ENCODE measurements at places on chromosomes 6 and 20.

DNA sequence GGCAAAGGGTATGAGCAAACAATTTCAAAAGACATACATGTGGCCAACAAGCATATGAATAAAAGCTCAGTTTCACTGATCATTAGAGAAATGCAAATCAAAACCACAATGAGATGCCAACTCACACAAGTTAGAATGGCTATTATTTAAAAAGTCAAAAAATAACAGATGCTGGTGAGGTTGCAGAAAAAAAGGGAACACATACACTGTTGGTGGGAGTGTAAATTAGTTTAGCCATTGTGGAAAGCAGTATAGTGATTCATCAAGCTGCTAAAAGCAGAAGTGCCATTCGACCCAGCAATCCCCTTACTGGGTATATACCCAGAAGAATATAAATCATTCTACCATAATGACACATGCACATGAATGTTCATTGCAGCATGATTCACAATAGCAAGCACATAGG lies 6.7 kb upstream of the KHDC1L start:
- no peak for DNase-seq

- DNase-seq: no peak
These were observed 19.8 kb upstream of the TFAP2C start for GRCh38 chr20:56609321-56609720.

DNA sequence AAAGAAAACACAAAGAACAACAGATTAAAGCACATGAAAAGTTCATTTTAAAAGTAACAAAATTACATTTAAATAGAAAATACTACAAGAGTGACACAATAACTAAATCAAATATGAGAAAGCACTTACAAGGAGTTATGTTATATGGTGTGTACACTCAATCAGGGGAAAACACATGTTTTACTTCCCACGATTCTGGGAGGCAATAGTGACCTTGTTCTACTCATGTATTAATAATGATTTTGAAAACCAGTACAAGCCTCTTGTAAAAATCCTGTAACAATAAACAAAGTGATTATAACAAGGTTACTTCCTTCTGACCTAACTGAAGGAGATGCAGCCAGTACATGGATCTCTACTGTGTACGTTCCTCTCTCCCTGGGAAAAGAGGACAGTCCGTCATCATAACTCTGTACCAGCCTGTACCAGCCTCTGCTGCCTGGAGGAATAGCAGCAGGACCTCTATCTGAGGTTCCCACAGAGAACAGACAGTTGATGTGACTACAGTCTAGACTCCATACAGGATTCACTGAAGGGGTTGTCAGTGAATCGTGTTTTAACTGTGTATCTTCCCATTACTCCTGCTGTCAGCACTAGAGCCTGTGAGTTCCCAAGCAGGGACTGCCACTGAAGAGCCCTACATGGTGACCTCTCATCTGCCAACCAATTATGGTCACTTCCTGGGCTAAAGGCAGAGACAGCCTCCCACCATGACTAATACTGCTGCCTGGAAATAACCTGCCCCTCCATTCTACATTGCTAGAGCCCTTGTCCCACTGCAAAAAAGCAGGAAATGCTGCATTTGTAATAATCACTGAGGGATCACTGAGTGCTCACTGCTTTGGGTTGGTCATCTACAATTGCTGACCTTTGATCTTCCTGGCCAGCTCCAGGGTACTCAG lies 149.7 kb downstream of the KIF16B start:
- DNase-seq: no peak

- DNase-seq: peak; percentile 62
These were observed 247.0 kb downstream of the ATXN1 start for GRCh38 chr6:16514249-16514648.

GRCh38 chr20:19758133-19758500 lies at the start of gene RIN2:
RIN2 (plus strand) TSS chr20:19758258; CDS start chr20:19889602, 131,344 bp downstream.
- DNase-seq: peak; percentile 57

GRCh38 chr20:1841554-1842140 lies 53.6 kb upstream of the SIRPA start:
- DNase-seq: peak; percentile 40

DNA sequence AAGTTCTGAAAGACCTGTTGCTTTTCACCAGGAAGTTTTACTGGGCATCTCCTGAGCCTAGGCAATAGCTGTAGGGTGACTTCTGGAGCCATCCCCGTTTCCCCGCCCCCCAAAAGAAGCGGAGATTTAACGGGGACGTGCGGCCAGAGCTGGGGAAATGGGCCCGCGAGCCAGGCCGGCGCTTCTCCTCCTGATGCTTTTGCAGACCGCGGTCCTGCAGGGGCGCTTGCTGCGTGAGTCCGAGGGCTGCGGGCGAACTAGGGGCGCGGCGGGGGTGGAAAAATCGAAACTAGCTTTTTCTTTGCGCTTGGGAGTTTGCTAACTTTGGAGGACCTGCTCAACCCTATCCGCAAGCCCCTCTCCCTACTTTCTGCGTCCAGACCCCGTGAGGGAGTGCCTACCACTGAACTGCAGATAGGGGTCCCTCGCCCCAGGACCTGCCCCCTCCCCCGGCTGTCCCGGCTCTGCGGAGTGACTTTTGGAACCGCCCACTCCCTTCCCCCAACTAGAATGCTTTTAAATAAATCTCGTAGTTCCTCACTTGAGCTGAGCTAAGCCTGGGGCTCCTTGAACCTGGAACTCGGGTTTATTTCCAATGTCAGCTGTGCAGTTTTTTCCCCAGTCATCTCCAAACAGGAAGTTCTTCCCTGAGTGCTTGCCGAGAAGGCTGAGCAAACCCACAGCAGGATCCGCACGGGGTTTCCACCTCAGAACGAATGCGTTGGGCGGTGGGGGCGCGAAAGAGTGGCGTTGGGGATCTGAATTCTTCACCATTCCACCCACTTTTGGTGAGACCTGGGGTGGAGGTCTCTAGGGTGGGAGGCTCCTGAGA lies at the start of gene HFE:
Gene HFE (plus strand): TSS at position 146 of the 832 bp plus-strand sequence. CDS start 12 bp downstream, at position 158.
- DNase-seq: peak; percentile 56

DNA sequence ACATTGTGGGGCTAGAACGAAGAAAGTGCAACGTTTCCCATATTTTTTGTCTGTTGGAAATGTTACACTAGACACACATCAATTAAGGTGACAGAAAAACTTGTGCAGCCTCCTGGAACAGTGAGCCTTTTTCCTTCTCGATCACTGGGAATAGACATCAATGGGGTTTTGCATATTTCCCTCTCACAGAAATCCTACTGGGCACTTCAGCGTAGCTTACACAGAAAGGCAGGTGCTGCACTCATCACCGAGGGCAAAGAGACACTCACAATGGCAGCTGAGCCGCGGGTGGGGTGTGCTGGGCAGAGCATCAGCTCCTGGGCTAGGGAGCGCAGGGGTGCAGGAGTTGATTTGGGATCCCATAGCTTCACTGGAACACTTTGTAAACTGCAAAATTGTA lies 64.5 kb downstream of the THBS2 start:
- no peak for DNase-seq

GRCh38 chr6:163387317-163387716 lies 27.2 kb upstream of the QKI start:
- no peak for DNase-seq

DNA sequence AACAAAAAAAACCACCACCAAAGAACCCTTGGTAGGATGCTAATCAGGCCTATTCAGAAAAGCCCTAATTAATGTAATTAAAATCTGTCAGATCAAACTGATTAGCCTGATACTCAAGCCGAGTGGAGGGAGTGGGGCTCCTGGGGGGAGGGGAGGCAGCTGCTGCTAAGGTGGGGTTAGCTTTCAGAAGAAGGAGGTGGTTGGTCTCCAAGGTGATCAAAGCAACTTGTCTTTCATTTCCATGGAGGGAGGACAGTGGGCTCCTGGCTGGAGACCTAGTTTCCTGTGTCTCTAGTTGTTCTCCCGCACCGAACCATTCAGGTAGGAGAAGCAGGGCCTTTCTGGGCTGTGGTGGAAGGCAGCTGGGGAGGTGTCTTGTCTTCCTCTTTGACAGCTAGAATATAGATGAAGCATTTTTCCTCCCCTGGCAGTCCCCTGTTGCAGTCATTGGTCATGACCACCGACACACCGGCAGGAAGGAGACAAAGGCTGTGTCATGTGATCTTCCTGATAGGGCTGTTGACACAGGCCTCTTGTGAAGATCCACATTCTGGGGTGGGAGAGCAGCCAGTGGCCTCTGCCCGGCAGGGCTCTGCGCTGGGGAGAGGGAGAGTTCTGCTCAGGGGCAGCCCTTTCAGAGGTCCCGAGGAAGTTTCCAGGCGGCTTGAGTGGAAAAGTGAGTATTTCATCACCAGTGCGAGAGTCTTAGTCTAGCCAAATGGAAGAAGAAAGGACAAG lies 39.9 kb upstream of the PRDM1 start:
- DNase-seq: no peak

DNA sequence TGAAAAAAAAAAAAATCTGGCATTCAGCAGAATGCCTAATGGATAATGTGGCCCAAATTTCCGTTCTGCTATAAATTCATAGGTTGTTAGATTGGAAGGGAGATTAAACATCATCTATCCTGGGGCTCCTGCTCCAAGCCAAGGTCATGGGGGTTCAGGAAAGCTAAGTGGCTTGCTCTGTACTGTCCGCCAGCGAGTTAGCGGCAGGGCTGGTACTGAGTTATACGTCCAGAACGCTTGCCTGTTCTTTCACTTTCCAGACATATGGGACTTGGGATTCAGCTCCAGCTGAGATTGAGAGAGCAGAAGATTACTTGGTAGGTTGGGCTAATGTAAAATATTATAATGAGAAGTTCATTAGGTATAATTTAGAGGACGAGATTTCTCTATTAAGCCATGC lies 858 bp downstream of the RWDD1 start:
- peak; percentile 44 for DNase-seq

- no peak for DNase-seq
These were observed at the start of gene BPI for GRCh38 chr20:38303908-38304379. BPI (plus strand) TSS chr20:38304156; CDS start chr20:38304224, 68 bp downstream.

- no peak for DNase-seq
These were observed 66.9 kb upstream of the SMIM28 start for GRCh38 chr6:138310821-138311220.

GRCh38 chr20:50290808-50291207 lies 100.2 kb downstream of the CEBPB start:
- DNase-seq: no peak

GRCh38 chr6:43831191-43831590 lies 61.2 kb downstream of the VEGFA start:
- DNase-seq: no peak

DNA sequence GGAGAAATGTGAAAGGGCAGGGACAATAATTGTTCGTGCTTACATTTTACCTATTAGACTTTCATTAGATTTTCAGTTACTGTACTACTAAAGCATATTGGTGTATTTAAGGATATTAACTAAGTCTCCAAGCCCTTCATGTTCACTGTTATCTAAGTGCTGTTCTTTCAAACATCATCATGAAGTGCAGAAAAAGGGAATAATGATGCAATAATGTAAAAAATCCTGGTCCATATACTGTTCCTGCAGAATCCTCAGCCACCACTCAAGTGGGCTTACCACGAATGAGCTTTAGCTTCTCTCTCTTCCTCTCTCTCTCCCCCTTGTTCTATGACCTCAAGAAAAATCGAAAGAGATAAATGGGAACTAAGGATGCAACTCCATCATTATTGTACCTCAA lies 600.7 kb downstream of the UTRN start:
- no peak for DNase-seq

DNA sequence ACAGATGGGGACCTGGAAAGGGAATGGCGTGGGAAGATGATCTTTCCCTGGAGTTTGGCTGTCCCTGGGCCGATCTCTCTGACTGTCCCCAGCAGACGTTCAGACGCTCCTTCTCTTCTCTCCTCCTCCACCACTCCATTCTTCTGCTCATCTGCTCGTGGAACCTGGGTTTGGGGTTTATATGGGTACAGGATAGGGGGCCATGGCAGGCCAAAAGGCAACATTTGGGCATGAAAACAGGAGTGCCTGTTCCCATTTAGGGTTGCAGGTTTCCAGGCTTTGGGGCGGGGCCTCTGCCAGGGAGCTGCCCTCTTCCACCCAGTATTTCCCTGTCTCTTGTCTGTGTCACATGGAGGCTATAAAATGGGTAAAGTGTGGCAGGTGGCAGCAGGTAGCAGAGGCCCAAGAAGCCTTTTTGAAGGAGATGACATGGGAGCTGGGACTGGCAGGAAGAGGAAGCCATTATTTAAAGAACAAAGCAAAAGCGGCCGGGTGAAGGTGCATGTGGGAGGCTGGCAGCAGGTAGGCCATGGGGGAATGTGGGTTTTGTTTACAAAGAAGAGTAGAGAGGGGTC lies 203.7 kb downstream of the BMP7 start:
- no peak for DNase-seq

DNA sequence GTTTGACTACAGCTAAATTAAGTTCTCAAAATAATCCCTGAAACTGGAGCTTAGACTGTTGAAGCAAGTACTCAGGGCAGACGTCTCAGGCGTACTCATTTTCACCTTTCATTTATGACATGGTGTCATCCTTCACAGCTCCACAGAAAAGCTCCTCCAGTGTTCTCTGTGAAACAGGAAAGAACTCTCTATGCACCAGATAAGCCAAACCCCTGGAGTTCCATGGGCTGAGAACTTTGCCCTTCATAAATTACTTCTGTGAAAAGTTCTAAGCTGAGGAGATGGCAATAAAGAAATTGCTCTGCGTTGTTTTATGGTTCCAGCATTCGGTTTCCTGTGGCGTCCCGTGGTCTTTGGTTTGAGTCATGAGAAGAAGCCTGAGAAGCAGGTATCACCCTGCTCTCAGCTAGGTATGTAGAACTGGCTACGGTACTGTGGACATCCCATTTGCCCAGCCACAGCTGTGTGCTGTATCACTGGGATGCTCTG lies 20.2 kb upstream of the RREB1 start:
- DNase-seq: no peak

DNA sequence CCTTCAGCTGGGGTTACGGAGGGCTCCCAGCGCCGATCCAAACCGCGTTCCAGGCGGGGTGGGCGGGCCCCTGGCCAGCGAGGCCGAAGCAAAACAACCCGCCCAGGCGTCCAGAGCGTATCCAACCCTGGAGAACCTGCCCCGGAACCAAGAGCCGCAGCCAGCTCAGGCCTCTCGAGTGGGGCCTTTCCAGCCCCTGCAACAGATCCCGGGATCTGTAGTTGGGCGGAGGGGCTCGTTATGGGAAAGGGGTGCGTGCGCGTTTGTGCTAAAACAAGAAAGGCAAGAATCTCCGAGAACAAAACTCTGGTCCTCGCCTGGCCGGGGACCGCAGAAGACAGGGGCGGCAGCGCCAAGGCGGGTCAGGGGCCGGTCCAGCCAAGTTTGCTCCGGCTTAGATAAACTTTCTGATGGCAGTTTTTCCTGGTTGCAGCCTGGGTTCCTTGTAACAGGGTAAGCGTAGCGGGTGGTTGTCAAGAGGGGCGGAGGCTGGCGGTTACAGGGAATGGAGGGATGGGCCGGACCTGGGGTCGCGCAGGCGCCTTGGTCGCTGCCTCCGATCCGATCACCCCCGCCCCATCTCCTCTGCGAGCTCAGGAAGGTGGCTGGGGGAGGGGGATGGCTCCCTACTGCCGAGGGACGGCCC lies 448 bp upstream of the RIN2 start:
- peak; percentile 96 for DNase-seq
